ENCODE measurements at places on chromosomes 5 and 9. TPM values are rescaled to one million over a fixed set of nuclear protein-coding genes. Genes with fewer than 3 reads are reported as not detected.
A peak's percentile ranks its signal among the peaks of the same experiment; 100 is the strongest.

TTC23L gene
- total RNA-seq = 0.59 TPM

DNA sequence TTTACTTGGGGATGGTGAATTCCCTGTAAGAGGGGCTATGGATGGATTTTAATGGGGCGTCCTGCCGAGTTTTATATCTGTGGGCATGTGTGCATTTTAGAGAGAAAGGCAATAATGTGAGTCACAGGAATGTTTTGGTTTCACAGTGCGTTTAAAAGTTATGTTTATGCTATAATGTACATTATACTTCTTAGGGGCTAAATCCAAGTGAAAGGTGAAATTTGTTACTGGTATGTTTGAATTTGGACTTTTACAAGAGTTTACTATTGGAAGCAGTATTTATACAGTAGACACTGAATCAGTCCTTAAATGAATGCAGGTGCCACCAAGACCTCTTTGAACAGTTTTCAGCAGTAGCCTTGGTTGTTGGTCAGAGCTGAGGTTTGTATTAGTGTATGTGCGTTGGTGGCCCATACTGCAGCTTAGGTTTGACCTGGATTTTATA is 5.6 kb downstream of the JMY start:
- H3K27me3 ChIP-seq = no peaks in the 10 kb centered on the region
- H3K4me1 ChIP-seq = peaks cover 35% of the 10 kb centered on the region
- no peak overlapping the region for H3K4me3 ChIP-seq
- H3K27ac ChIP-seq = no peak overlapping the region
- peaks cover 6% of the 10 kb centered on the region for H3K36me3 ChIP-seq
- no peak for DNase-seq

- no peak for DNase-seq
- H3K27ac ChIP-seq = no peak overlapping the region
- H3K4me3 ChIP-seq = no peak overlapping the region
- peaks cover 31% of the 10 kb centered on the region for H3K36me3 ChIP-seq
Observed at GRCh38 chr9:111533099-111533790, 8.3 kb downstream of the ZNF483 start.

DNA sequence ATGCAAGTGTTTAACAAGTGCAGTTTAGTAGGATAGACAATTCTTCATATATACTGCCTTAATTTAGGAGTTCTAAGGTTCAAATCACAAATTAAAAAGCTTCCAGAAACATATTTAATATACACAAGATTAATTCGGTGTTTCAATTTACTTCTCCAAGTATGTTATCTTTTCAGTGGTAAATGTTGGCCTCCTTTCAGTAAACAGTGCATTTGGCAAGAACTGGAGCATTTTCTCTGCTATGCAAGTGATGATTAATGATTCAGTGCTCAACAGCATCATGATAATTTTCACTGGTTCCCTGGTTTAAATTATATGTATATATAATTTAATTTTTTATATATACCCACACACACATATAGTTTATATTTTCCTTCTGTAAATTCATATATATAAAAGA is 541.7 kb downstream of the EFNA5 start:
- peaks cover 30% of the 10 kb centered on the region for H3K4me1 ChIP-seq
- H3K4me3 ChIP-seq = no peak overlapping the region
- no peaks in the 10 kb centered on the region for H3K27me3 ChIP-seq
- no peak overlapping the region for H3K27ac ChIP-seq
- DNase-seq = no peak

DNA sequence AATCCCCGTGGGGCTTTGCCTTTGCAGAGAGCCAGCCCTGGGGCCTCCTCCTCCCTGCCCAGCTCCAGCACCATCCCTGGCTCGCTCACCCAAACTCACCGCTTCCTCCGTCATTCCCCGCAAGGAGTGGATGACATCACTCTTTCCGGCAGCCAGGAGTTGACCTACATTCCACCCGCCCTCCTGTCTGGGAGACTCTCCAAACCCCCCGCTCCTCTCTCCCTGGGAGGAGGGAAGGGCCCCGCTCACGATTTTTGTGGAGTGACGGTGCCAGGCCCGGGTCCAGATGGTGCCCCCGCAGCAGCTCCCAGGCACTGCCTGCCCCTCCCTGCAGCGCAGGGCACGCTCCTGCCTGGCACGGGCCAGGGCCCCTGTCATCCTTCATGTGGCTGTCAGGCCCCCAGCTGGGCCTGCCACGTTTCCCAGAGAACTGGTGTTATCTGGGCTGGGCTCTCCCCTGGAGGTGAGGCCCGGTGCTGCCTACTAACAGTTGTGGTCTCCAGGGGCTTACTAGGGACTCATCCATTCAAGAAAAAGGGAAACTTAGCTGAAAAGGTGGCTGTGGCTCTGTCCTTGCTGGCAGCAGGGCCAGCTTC is 52.3 kb downstream of the NTNG2 start:
- H3K27ac ChIP-seq = no peak overlapping the region
- peaks cover 17% of the 10 kb centered on the region for H3K27me3 ChIP-seq
- DNase-seq = no peak
- no peak overlapping the region for H3K4me3 ChIP-seq
- no peaks in the 10 kb centered on the region for H3K36me3 ChIP-seq
- peaks cover 10% of the 10 kb centered on the region for H3K4me1 ChIP-seq

KIF4B gene
- not detected for total RNA-seq

- peaks cover 3% of the 10 kb centered on the region for H3K36me3 ChIP-seq
- DNase-seq = no peak
- no peak overlapping the region for H3K27ac ChIP-seq
- no peak overlapping the region for H3K4me3 ChIP-seq
- peaks cover 36% of the 10 kb centered on the region for H3K4me1 ChIP-seq
Observed at GRCh38 chr9:137452006-137452760, 7.0 kb downstream of the NSMF start.

IFNK gene
- total RNA-seq = not detected

IL3 gene
- not detected for total RNA-seq

- no peaks in the 10 kb centered on the region for H3K4me1 ChIP-seq
- H3K4me3 ChIP-seq = no peak overlapping the region
- no peak overlapping the region for H3K27ac ChIP-seq
- H3K36me3 ChIP-seq = no peaks in the 10 kb centered on the region
- DNase-seq = no peak
Observed at GRCh38 chr5:175712313-175712680, 54.4 kb downstream of the HRH2 start.

GRCh38 chr9:131402738-131403492 is 9.0 kb downstream of the PRRC2B start:
- peaks cover 5% of the 10 kb centered on the region for H3K36me3 ChIP-seq
- H3K27ac ChIP-seq = peak overlapping the region; percentile 90
- peaks cover 82% of the 10 kb centered on the region for H3K4me1 ChIP-seq
- DNase-seq = no peak

DNA sequence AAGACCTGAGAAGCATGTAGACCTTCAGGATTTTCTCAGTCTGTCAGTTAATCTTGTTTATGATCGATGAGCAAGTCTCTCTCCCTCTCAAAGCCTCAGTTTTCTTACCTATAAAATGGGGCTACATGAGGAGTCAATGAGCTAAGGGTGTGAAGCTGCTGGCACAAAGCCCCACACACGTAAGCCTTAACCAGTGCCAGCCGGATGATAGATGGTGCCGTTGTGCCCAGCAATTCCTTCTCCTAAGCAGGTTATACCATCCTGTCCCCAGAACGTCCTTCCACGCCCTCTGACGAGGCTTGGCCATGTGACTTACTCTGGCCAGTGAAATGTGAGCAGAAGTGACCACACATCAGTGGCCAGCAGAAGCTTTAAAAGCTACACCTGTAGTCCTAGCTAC is 179.0 kb downstream of the C9orf50 start:
- no peak for DNase-seq
- no peaks in the 10 kb centered on the region for H3K36me3 ChIP-seq
- H3K4me3 ChIP-seq = no peak overlapping the region

DNA sequence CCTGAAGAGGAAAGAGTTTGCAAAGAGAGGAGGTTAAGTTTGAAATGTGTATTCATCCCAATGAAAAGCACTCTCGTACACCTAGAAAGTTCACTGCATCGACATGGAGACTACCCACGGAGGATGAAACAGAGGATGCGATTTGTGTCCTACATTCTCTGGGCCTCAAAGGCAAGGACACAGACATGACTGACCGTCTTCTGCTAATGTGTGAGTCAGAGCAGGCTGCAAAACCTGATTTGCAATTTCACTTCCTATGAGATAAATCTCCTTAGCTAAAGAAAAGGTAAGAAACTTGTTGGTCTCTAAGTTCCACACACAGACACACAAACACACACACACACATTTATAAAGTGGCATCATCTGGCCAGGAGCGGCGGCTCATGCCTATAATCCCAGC is 98.6 kb downstream of the GNAQ start:
- H3K27ac ChIP-seq = no peak overlapping the region
- H3K36me3 ChIP-seq = peaks cover 8% of the 10 kb centered on the region
- no peak overlapping the region for H3K4me3 ChIP-seq
- DNase-seq = no peak

DNA sequence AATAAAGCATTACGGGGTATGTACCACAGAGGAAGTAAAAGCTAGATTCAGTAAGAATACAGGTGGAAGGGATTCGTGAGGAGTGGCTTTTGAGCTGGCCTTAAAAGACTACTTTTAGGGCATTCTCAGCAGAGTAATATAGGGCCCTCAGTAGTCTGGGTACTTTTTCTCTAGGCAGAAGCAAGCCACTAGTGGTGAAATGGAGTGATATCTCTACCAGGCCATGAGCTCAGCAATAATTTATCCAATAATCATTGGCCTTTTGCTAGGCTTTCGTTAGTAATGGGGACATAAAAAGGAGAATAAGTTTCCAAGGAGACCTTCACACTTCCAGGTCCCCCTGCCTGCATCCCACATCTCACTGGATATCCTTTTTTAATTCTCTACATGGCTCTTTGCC is 1.7 kb downstream of the POLR3G start:
- no peak for DNase-seq
- peak overlapping the region; percentile 83 for H3K27ac ChIP-seq
- peaks cover 44% of the 10 kb centered on the region for H3K4me1 ChIP-seq
- no peak overlapping the region for H3K4me3 ChIP-seq

GRCh38 chr5:73781107-73781768 is 155.2 kb downstream of the ARHGEF28 start:
- DNase-seq = no peak
- H3K27ac ChIP-seq = no peak overlapping the region
- H3K4me1 ChIP-seq = no peaks in the 10 kb centered on the region
- no peak overlapping the region for H3K4me3 ChIP-seq

IRX1 gene
- total RNA-seq = 11.8 TPM

TPPP gene
- total RNA-seq = 0.13 TPM

- H3K36me3 ChIP-seq = no peaks in the 10 kb centered on the region
- no peak overlapping the region for H3K27ac ChIP-seq
- H3K27me3 ChIP-seq = peaks cover 9% of the 10 kb centered on the region
- no peaks in the 10 kb centered on the region for H3K4me1 ChIP-seq
Observed at GRCh38 chr9:132516911-132517310, 65.5 kb upstream of the BARHL1 start.

GRCh38 chr5:158153508-158153907 is 294.6 kb upstream of the CLINT1 start:
- no peak for DNase-seq
- H3K4me3 ChIP-seq = no peak overlapping the region
- H3K27me3 ChIP-seq = peaks cover 20% of the 10 kb centered on the region
- H3K36me3 ChIP-seq = no peaks in the 10 kb centered on the region
- H3K4me1 ChIP-seq = peaks cover 17% of the 10 kb centered on the region
- H3K27ac ChIP-seq = no peak overlapping the region

DNA sequence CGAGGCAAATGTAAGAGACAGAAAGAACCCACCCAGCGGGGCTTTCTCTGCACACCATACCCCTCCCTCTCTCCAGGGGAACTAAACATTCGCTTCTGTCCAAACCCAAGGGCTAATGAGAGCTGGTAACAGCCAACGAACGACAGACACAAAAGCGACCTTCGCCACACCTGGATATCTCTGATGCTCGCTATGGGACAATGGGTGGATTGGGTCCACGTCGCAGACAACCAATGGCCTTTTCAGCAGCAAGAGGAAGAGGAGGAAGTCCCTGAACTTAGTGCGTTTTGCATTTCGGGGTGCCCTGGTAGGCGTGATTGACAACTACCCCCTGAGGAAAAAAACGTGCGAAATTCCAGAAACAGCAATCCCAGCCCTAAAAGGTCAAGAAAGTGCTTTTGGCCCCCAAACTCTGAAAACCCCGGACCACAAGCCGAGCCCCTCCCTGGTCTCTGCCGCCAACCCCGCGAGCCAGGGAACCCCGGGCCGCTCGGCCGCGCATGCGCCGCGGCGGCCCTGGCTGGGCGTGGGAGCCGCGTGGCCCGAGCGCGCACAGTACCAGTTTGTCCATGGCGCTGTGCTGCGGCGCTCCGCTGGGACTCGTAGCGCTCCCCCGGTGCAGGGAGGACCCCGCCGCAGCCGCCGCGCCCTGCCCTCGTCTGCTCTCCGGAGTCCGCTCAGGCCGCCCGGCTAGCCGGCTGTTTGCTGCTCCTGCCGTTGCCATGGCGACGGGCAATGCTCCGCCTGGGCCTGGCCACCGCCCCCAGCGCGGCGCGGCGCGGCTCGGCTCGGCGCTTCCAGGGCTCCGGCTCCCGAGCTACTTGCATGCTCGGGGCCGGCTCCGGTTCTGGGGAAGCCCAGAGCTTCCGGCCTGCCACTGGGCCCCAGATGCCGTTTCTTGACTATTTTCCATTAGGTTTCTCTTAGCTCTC is 66.9 kb upstream of the DNAH5 start:
- peak overlapping the region; percentile 83 for H3K4me3 ChIP-seq
- peaks cover 24% of the 10 kb centered on the region for H3K4me1 ChIP-seq
- peak; percentile 98 for DNase-seq
- H3K27me3 ChIP-seq = no peaks in the 10 kb centered on the region

DNA sequence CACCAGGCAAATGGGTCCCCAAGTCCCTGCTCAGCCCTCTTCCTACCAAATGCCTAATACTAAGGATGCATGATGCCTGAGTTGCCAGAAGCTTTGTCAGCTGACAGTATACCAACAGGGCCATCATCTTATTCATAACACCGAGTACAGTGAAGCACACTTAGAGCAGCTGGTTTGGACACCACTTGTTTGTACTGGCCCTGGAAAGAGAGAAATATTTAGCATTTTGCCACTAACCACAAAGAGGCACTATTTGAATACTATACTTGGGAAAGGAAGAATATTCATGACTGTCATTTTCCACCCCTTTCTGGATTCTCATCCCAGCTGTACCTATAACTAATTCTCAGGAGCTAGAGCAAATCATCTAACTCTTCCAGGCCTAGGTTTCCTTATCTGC is 364.4 kb upstream of the KIF2A start:
- H3K4me1 ChIP-seq = no peaks in the 10 kb centered on the region
- no peaks in the 10 kb centered on the region for H3K27me3 ChIP-seq
- no peak overlapping the region for H3K27ac ChIP-seq
- no peak for DNase-seq
- no peak overlapping the region for H3K4me3 ChIP-seq
- H3K36me3 ChIP-seq = no peaks in the 10 kb centered on the region

TOR1A gene
- total RNA-seq = 46.1 TPM

- H3K36me3 ChIP-seq = no peaks in the 10 kb centered on the region
- no peak for DNase-seq
- H3K27me3 ChIP-seq = no peaks in the 10 kb centered on the region
- H3K4me1 ChIP-seq = peaks cover 24% of the 10 kb centered on the region
- H3K4me3 ChIP-seq = no peak overlapping the region
Observed at GRCh38 chr9:20478786-20479185, 143.5 kb downstream of the MLLT3 start.

MEF2C gene
- 9.9 TPM for total RNA-seq

All from osteocyte (in vitro differentiated cells).